ENCODE measurements at places on chromosomes 6 and 20. TPM values are rescaled to one million over a fixed set of nuclear protein-coding genes. Genes with fewer than 3 reads are reported as not detected.

Gene CCN5
- total RNA-seq: not detected

DNA sequence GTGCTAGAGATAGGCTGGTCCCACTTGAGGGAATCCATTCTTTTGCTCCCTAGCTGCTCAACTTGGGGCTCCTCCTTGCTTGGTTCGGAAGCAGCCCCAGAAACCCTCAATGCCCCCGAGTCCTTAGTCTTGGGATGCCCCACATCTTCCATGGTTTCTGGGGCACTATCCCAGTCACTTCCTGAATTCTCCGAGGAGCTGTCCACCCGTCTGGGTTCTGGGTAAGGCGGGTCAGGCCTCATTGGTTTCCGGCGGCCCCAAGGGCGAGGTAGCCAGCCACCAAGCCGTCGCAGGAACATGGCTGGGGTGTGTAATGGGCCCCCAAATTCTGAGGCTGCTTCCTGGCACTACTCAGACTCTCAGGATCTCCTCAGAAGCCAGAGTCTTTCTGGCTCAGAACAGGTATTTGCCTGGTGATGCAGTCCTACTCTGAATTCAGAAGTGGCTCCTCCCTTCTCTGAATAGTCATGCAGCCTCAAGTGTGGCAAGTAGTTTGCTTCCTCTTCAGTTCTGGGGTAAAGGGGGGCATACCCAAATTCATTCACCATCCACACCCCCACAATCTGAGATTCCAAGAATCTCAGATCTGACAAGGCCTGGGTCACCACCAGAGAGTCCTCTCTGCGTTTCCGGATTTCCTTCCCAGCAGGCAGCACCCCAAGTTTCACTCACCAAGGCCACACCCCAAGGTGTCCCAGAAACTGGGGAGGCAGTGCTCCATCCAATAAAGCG is 763 bp downstream of the C6orf47 start:
- DNase-seq: no peak

- DNase-seq: no peak
Observed at GRCh38 chr6:118377711-118378414, 170.2 kb upstream of the PLN start.

- DNase-seq: no peak
Observed at GRCh38 chr6:1496836-1497760, 107.7 kb downstream of the FOXF2 start.

DNA sequence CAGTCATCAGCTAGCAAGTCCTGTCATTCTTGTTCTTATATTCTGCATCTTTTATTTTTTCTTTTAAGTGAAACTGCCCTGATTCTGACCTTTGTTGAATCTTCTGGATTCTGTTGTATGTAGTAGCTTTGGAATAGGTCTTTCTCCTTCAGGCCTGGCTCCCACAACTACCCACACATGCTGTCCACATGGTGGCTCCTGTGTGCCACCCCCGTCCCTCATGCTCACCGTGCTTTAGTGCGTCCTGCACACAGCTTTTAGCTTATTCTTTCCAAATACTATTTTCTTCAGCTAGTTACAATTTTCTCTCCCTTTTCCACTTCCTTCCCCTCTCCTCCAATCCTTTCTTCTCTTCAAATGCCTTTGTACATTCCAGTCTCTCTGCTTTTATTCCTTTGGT is 61.8 kb downstream of the CTNNBL1 start:
- no peak for DNase-seq

- peak; percentile 3 for DNase-seq
Observed at GRCh38 chr6:8530785-8531435, 95.6 kb upstream of the SLC35B3 start.

GRCh38 chr6:67009818-67010217 is 1302.8 kb upstream of the EYS start:
- no peak for DNase-seq

- DNase-seq: no peak
Observed at GRCh38 chr20:49415668-49416044, 66.8 kb downstream of the KCNB1 start.
